Uterus (tissue), 4 donors: ENCODE measurements at places on chromosomes 3 and 15. TPM values are rescaled to one million over a fixed set of nuclear protein-coding genes. Genes with fewer than 3 reads are reported as not detected.

DNA sequence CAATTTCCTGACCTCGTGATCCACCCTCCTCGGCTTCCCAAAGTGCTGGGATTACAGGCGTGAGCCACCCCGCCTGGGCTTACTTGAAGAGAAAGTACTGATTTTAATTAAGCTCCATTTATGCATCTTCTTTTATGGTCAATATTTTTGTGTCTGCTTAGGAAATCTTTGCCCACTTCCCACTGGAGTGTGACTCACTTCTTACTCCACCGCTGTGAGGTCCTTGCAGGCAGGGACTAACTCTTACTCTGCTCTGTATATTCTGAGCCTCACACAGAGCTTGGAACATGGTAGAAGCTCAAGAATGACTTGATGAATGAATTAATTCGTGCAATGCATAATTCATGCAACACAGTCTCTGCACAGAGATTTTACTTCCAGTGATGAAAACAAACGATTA is 2.9 kb upstream of the TM4SF19 start:
- DNase-seq, result no peak

DNA sequence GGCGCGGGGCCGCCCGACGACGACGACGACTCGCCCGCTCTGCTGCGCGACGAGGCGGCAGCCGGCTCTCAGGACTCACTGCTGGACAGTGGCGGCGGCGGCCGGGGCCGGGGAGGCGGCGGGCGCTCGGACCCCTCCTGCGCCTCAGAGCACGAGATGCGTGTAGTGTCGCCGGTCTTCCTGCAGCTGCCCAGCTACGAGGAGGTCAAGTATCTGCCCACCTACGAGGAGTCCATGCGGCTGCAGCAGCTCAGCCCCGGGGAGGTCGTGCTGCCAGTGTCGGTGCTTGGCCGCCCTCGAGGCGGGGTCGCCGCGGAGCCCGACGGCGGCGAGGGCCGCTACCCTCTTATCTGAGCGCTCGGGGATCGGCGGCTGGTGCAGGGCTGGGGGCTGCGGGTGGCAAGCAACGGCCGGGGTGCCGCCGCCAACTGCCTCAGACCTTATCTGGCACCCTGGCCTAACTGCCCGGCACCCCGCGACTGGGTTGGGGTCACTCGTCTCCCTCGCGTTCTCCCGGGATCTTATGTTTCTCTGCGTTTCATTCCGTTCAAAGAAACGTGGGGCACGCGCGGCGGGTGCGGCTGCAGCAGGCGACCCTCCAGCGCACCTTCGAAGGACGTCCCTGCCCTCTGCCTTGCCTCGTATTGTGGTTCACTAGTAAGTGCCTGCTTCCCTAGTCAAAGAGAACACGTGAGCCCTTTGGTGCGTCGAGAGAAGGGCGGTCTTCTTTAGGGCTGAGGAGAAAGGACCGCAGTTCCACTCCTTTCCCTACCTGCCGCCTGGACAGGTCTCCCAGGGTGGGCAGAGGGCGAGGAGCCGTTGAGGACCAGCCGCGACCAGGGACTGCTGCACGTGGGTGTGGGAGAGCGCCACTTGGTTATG is 1.0 kb downstream of the C3orf80 start:
- DNase-seq, result no peak

- no peak for DNase-seq
Measured at GRCh38 chr3:71312461-71312860, 271.1 kb downstream of the FOXP1 start.

BUB1B gene
- total RNA-seq, result not detected

GRCh38 chr15:46848704-46849103 is 868.6 kb upstream of the SEMA6D start:
- DNase-seq, result no peak

GRCh38 chr3:126349071-126349470 is 8.1 kb downstream of the KLF15 start:
- peak; percentile 12 for DNase-seq

DNA sequence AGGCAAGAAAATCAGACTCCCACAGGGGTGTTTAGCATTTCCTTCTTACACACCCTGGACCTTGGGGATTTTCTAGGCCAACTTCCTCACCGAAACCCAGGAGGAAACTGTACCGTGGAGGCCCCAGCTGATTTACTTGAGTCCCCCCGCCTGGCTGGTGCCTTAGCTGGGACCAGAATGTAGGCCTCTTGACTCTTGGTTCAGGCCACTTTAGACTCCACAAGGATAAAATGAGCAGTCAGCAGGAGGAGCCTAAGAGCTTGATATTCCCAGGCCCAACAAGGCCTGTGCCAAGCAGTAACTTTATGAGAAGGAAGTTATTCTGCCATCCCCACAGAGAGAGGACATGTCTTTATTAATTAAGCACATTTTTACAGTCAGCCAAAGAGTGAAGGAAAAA is 4.6 kb upstream of the APBA2 start:
- no peak for DNase-seq

FAIM gene
- total RNA-seq, result 17.6 TPM

CHRM5 gene
- total RNA-seq, result not detected

DNA sequence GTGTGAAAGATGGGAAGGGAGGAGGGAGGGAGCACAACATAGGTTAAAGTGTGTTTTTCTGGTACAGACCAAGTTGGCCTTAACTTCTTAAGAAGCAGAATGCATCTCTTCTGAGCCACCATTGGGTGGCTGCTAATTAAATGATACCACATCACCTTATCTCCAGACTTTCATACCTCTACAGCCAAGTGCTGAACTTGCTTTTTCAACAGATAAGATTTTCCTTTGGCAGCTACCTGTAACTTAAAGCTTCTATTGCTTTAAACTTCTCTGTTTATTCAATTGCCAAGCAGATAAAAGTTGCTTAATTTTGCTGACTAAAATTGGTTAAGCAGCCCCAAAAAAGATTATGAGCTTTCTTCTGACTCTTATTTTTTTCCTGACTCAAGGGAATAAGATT is 292.4 kb upstream of the SGO1 start:
- no peak for DNase-seq

DNA sequence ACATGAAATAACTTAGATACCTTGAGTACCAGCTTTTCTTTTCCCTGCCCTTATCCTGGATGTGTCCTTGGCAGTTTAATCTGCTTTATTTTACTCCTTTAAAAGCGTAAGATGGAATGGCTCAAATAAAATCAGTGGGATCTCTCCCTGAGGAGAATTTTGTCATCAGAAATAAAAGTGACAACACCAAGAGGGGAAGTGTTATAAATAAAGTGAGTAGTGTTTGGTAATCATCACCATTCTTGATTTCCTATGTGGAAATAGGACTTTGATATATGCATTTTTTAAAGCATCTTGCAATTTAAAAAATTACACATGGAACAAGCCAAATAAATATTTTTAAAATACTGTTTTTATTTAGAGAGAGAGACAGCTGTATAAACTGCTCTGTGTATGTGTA is 76.5 kb downstream of the MBNL1 start:
- DNase-seq, result no peak

GRCh38 chr3:117600112-117600511 is 890.5 kb downstream of the TUSC7 start:
- DNase-seq, result no peak

GRCh38 chr3:95254061-95254460 is 1191.2 kb downstream of the NSUN3 start:
- no peak for DNase-seq

DNA sequence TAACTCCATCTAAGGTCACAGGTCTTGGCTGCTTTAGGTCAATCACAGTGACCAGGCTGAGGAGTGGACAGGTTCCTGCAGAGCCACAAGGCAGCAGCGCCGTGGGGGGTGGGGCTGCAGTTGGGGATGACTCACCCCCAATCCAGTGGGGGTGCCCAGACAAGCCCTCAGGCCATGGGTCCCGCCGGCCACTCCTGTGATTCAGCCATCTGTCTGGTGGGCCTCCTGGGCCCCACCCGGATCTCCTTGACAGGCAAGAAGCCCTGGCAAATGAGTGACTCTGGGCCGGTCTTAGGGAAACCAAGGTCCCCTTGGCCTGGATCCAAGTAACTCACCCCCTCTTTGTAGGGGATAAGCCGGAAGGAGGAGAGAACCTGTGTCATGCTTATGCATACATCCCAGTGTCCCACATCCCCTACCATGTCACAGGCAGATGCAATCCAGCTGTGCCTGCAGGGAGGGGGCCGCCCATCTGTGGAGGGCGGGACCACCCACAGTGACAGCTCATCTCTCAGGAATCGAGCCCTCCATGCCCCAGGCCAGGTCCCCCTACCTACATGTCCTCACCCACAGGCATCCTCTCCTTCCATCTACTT is 495 bp upstream of the COL7A1 start:
- DNase-seq, result peak; percentile 74

TLNRD1 gene
- total RNA-seq, result 13.9 TPM

- DNase-seq, result no peak
Measured at GRCh38 chr3:133722935-133723334, 23.3 kb upstream of the TF start.

- DNase-seq, result no peak
Measured at GRCh38 chr3:15347063-15347736, 14.8 kb upstream of the SH3BP5 start.

GRCh38 chr15:40115670-40116093 is 7.0 kb upstream of the BMF start:
- no peak for DNase-seq

ATP13A4 gene
- total RNA-seq, result 5.9 TPM

- no peak for DNase-seq
Measured at GRCh38 chr3:99562990-99563607, 75.3 kb upstream of the COL8A1 start.

DNA sequence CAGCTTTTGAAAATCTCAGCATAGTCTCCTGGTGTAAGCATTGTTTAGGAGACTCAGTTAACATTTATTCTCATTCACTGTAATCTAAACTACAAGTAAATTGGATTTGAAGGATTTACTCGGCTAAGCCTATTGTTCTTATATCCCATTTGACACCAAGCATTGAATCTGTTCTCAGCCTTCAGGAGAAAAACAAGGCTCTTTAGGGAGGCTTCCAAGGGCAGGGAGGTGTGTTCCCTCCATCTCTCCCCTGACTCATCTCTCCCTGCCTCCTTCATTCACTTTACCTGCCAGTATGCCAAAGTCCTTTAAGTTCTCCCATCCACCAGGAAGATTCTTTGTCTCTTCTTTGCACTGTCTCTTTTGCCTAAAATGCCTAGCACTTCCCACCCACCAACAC is 347.8 kb downstream of the MFSD1 start:
- DNase-seq, result no peak

FBXO22 gene
- total RNA-seq, result 23.7 TPM

- no peak for DNase-seq
Measured at GRCh38 chr3:3309887-3310286, 130.4 kb upstream of the CRBN start.

MAP2K1 gene
- 38.8 TPM for total RNA-seq

DNA sequence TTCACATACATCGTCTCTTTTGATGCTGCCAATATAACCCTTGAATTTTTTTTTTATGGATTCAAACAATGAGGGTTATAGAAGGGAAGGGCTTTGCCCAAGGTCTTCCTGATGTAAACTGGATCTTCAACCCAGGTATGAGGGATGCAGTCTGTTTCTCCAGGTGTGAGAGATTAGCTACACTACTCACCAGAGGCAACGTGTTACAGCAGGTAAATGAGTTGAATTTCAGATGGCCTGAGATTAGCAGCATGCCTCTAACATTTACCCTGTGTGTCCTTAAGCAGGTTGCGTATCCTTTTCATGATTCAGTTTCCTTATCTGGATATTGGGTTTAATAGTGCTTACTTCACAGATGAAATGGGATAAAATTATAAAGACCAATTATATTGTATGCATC is 1.9 kb downstream of the RTP4 start:
- DNase-seq, result no peak
